Fibroblast of skin of left quadriceps (primary cell): ENCODE measurements at places on chromosomes 6 and 20.
A peak's percentile ranks its signal among the peaks of the same experiment; 100 is the strongest.

- DNase-seq: no peak
These were observed 861 bp upstream of the RALGAPA2 start for GRCh38 chr20:20713244-20713765.

GRCh38 chr6:122289762-122290539 lies 109.5 kb upstream of the HSF2 start:
- DNase-seq: no peak

GRCh38 chr6:29005183-29005885 lies at the start of gene ZNF311:
Gene ZNF311 (minus strand): TSS chr6:29005315. CDS start chr6:29003954, 1,361 bp downstream.
- DNase-seq: peak; percentile 29

DNA sequence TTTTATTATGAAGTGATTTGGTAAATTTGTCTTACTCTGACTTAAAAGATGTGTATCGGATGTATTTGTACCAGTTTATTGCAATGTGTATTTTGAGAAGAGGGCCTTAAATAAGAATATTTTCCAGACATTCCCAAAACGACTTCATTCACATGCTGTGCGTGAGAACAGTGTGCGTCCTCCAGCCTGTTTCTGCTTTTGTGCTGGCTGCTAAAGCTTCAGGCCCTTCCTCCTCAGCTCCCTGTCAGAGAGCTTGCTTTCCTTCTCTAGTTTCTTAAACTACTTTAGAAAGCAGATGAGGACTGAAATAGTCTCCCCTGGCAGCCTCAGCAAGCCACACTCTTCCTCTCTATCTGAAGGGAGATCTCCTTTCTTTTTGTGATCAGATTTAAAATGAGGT lies 157.8 kb downstream of the SAMD5 start:
- no peak for DNase-seq

GRCh38 chr6:169035385-169036240 lies 218.0 kb downstream of the THBS2 start:
- DNase-seq: no peak

DNA sequence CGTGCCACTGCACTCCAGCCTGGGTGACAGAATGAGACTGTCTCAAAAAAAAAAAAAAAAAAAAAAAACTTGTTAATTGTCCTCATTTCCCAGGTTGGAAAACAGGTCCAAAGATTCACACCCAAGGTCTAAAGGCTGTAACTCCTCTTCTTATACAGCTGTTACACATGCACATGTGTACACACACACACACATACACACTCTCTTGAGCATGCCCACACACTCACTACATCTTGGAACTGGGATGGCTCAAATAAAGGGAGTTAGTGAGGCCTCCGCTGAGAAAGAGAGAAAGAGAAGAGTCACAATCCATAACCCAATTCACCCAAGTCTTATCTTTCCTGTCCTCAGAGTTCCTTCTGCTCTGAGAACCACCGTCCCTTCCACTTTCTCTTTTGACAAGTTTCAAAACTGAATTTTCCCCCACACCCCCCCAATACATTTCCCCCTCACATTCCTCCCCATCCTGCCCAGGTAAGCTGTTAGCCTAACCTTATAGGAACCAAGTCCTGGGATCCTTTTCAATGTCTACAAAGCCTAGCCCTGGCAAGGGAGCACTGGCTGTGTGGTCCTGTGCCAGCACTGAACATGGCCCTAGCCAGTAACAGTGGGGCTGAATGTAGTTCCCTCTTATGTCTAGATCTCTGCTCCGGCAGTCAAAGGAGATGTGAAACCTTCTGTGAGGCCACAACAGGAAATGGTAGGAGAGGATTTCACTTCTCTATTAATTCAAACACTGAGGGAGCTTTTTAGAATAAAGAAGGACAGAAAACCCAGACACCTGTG lies 3.2 kb upstream of the HLA-DMB start:
- DNase-seq: no peak

GRCh38 chr6:73262671-73263569 lies at the start of gene KHDC1:
Gene KHDC1 (minus strand): TSS chr6:73263196. CDS start chr6:73242517, 20,679 bp downstream.
- DNase-seq: peak; percentile 32

- DNase-seq: peak; percentile 91
These were observed 3.8 kb downstream of the TRAF3IP2 start for GRCh38 chr6:111601886-111602285.

DNA sequence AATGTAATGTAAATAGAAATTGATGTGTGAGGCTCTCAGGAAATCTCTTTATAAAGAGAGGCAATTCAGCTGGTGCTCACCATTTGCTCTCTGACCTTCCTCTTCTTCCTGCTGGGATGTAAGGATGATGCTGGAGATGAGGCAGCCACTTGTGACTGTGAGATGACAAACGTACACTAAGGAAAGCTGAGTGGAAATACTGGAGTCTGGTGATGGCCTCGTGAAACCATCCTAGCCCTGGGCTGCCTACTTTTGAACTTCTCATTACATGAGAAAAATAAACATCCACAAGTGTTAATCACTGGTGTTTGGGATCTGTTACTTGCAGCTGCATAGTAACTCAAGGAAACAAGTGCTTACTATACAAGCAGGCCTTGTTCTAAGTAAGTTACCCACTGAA lies 114.9 kb upstream of the NHSL1 start:
- DNase-seq: no peak

DNA sequence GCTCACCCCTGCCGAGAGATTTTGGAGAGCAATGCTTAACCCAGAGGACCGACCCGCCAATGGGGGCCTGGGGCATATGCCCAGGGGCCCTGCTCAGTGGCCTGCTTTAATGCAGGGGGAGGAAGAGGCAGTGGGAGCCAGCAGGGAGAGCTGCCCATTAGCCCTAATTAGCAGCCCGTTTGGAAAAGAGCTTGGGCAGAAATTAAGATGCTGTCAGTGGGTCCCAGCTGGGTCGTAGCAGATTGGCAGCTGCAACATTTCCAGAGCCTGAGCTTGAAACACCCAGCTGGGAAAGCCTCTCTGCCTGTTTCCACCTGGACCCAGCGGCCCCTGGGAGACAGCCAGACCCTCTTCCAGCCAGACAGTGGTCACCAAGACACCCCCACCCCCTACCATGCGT lies 39.5 kb downstream of the CD40 start:
- DNase-seq: no peak

DNA sequence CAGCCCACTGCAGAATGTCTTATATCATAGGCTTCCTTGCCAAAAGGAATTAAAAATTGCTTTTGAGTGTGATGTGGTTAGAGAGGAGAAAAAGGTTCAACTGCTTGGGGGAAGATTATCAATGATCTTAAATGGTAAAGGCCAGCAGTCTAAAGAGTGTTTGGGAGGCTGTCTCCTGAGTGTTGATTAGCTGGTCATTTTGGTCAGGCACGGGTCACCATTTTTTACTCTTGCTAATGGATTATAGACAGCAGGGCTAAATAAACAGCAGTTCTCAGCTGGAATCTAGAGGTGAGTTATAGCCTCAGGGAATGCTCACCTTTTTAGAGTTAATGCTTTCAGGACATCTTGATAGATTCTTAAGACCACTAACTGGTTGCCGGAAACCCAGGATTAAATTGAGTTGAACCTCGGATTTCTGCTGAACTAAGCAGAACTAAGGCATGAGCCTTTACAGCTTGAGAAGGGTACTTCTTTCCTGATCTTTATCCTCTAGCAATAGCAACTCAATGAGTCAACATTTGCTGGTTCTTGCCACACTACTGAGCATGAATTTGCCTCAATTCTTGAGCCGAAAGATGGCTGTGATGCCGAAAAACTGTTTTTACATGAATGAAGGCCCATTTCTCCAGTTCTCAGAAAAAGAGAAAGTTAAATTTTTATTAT lies 120.4 kb downstream of the LRRC1 start:
- no peak for DNase-seq

GRCh38 chr20:4664691-4665360 lies 56.9 kb upstream of the PRND start:
- no peak for DNase-seq

- no peak for DNase-seq
These were observed 37.4 kb upstream of the TNFAIP3 start for GRCh38 chr6:137829641-137830083.

DNA sequence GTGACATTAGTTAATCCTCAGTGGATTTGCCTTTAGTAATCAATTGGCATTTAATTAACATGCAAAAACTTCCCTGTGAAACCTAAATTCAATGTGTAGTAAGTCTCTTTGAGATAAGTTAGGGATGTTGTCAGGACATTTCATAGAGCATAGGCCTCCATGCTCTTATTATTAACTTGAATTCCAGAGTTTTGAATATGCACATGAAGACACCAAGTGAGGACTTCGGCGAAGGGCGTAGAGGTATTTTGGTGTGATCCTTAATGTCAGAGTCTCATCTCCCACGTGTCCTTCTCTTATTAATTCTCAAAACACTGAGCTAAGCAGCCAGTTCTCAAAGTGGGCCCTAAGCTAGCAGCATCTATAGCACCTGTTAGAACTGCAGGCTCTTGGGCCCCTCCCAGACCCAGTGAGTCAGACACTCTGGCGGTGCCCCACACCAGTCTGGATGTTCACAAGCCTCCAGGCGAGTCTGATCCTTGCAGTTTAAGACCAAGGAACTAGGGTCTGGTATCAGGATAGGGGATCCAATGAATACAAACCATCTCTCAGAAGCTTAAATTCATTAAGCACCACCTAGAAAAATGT lies 292.1 kb downstream of the QKI start:
- DNase-seq: no peak

GRCh38 chr6:158006821-158007570 lies 25.3 kb downstream of the SYNJ2 start:
- DNase-seq: no peak

DNA sequence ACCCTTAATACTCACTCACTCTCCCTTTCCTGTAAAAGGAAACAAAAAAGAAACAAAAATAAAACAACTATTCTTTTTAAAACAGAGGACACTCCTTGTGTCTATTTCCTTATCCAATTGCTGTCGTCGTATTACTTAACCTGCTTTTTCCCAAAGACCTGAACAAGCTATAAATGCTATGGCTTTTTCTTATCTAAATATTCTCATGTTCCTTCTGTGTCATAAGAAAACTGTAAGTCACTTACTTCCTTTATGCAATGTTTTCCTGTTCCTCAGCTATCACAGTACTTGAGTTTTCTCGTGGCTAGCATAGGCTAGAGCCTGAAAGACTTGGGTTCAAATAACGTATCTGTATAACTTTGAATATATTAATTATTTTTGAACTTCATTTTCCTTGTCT lies 99.2 kb downstream of the IRAK1BP1 start:
- DNase-seq: no peak

GRCh38 chr6:107706516-107707115 lies 117.5 kb downstream of the SCML4 start:
- DNase-seq: no peak

DNA sequence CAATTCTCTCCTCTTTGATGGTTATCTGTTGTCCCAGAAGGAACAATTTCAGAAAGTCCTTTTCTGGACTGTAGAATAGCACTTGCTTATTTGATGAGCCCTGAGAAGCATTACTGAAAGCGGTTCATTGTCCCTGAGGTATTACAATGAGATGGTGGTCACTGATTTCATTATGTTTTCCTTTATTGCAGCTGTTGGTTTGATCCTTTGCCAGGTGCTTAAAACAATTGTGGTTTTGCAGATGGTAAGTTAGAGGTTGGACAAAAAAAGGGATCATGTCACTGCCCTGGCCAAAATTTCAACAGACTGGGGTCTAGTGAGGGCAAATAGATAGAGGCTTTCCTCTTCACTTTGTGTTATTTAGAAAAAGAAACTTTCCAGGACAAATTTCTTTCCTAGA lies 61.9 kb downstream of the ESR1 start:
- no peak for DNase-seq

DNA sequence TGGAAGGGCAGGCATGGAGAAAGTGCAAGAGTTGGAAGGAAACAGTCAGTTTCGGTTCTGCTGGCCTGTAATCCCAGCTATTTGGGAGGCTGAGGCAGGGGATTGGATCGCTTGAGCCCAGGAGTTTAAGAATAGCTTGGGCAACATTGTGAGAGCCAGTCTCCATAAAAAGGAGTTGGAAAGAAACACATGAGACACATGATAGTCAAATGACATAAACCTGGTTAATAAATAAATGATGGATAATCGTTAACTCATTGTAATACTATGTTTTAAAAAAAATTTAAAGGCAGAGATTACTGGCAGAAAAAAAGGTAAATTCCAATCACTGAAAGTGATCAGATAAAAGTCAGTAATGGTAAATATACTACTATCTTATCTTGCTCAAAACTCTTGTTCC lies 37.2 kb upstream of the PHACTR1 start:
- DNase-seq: no peak

- DNase-seq: no peak
These were observed 81.7 kb upstream of the FOXP4 start for GRCh38 chr6:41464481-41464880.

GRCh38 chr20:35472209-35472608 lies 16.8 kb downstream of the CEP250 start:
- no peak for DNase-seq

DNA sequence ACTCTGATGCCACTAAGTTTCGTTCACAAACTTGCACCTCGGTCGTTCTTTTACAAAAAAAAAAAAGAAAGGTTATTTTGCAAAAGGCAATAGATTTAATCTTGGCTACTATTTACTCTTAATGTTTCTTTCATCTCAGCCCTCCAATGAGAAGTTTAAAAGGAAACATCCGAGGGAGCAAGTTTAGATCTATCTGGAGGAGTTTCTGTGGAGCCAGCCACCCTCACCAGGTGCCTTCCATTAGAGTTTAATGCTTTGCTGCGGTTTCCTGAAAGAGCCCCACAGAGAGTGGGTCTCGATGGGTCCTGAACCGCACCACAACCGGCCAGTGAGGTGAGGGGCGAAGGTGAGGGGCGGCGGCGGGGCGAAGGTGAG lies 632 bp downstream of the PRKN start:
- no peak for DNase-seq

DNA sequence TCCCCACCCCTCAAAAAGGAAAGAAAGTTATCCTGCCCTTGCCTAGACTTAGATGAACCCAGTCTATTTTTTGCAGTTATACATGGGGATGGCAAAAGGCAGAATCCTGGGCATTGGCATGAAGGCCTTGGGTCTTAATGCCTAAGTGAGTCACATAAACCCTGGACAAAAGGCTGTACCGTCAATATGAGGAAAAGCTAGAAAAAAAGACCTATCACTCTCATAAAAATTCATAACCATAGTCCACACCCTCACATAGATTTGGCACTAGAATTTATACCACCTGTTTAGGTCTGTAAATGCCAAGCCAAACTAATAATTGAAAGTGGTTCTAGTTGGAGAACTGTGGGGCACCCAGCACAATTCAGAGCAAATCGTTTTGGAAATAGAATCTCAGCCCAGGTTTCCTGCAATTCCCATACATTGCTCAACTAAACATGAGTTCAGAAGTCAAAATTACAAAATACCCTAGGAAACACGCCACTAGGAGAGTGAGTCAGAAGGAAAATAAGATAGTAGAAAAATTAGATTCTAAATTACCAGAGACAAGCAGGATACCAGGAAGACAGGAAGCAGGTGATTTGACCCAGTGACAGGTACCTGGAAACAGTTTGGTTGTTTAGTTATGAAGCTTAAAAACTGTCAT lies 70.4 kb upstream of the FUCA2 start:
- DNase-seq: no peak
